ENCODE measurements at places on chromosomes 4 and X.

- no peak for DNase-seq
Measured at GRCh38 chr4:82886147-82886942, 4.6 kb downstream of the SEC31A start.

- DNase-seq, result peak; percentile 2
Measured at GRCh38 chrX:12378253-12378652, 240.0 kb downstream of the FRMPD4 start.

- no peak for DNase-seq
Measured at GRCh38 chr4:8322794-8323704, 53.5 kb downstream of the HTRA3 start.

DNA sequence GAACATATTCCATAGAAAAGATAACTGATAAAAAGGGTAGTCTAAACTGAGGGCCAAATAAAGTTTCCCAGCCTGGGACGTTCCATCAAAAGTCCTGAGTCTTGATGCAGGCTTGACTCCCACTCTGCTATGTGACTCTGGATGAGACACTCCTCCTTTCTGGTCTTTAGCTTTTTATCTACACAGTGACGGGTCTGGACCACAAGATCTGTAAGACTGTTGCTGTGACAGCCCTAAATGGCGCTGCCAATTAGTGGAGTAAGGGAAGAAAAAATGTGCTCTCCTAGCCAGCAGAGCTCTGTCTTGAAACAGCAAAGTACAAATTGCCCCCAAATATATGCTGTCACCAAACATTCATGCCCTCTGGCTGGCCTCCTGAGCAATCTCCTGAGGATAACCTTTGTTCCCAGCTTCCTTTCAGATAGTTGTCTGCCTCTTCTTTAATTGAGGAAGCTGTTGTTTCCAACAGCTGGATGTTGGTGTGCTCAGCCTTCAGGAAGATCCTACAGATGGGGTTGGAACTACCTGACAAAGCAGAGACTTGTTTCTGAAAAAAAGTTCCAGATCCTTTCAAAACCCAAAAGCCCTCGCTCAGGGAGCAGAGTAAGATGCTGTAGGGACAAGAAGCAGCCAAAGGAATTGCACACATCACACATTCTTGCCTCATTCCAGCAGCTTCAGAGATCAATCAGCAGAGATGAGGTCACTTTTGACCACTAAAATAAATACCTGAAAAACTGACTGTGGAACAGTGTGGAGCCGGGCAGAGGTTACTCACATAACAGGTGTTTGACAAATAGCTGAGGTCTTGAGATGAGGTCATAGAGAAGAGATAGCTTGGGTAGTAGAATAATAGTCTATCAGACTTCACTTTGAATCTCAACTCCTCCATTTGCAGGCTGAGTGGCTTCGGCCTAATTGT lies 383.4 kb upstream of the FGF13 start:
- no peak for DNase-seq

DNA sequence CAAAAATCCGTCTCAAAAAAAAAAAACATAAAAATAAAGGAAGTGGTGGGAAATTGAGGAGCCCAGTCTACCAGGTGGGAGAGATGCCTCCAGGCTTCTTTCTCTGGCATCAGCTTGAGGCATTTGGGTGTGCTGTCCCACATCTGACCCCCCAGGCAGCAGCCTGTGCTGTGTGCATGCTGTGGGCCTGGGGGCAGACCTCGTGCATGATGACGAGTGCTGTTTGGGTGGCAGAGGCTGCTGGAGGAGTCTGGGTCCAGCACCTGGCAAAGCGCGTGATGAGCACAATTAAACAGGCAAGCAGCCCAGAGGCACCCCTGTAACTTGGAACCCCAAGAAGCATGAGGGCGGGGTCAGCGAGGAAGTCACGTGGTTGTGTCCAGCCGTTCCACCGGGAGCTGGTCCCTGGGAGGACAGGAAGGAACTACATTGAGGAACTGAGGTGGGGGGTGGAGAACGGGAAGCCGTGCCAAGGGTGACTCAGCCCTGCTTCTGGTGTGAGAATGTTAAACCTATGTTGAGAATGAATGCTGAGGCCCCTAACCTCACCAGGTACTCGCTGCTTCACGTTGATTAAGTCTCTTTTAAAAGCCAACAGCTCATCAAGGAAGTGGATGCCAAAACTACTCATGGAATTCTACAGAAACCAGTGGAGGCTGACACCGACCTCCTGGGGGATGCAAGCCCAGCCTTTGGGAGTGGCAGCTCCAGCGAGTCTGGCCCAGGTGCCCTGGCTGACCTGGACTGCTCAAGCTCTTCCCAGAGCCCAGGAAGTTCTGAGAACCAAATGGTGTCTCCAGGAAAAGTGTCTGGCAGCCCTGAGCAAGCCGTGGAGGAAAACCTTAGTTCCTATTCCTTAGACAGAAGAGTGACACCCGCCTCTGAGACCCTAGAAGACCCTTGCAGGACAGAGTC lies 6.1 kb downstream of the TACC3 start:
- peak; percentile 51 for DNase-seq

Data from thyroid gland (tissue), 4 donors.